Esophagus mucosa (tissue), 1 donor: ENCODE measurements at places on chromosomes 3 and 15. TPM values are rescaled to one million over a fixed set of nuclear protein-coding genes. Genes with fewer than 3 reads are reported as not detected.

The TGM4 gene
- total RNA-seq = not detected

The FGD5 gene
- 2.5 TPM for total RNA-seq

The CRYGS gene
- total RNA-seq = 1.2 TPM

The SCAMP5 gene
- 0.84 TPM for total RNA-seq

- ATAC-seq = peak; percentile 58
Observed at GRCh38 chr3:188006726-188007393, 147.1 kb upstream of the LPP start.

- ATAC-seq = no peak
Observed at GRCh38 chr3:19190602-19191001, 42.3 kb downstream of the KCNH8 start.

DNA sequence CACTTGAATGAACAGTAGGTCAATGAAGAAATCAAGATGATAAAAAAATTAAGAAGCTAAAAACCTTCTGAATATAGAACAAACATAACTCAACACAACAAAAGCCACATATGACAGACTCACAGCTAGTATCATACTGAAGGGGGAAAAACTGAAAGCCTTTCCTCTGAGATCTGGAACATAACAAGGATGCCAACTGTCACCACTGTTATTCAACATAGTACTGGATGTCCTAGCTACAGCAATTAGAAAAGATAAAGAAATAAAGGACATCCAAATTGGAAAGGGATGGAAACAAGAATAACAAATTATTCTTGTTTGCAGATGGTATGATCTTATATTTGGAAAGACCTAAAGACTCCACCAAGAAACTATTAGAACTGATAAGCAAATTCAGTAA lies 60.8 kb downstream of the ILDR1 start:
- no peak for ATAC-seq

GRCh38 chr3:36827133-36827532 lies 62.8 kb upstream of the DCLK3 start:
- no peak for ATAC-seq

GRCh38 chr3:132083583-132084279 lies 48.9 kb upstream of the CPNE4 start:
- peak; percentile 41 for ATAC-seq

DNA sequence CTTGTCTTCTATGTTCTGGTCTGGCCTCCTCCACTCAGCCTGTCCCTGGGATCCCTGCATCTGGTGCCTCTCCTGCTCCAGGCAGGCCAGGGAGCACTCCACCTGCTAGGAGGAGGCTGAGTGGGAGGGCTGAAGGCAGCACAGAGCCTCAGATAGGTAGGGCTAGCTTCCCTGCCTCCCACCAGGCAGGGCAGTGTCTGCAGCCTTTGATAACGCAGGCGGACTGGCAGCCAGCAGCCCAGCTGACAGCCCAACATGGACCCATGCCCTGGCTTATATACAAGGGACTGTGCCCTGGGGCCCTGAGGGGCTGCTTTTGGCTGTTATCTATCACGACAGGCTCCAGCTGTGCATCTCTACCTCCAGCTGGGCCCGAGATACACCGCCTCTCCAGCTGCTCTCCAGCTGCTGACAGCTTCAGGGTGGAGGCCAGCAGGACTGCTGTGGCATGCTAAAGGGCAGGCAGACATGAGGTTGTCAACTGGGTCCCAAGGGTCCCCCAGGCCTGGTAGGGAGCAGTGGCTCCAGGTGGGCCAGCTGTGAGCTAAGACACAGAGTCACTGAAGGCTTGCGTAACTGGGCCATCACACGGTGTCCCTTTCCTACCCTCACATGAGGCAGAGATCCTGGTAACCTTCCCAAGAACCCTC lies 5.2 kb upstream of the CLK3 start:
- ATAC-seq = no peak

GRCh38 chr15:98823012-98823458 lies 174.7 kb downstream of the IGF1R start:
- peak; percentile 73 for ATAC-seq

DNA sequence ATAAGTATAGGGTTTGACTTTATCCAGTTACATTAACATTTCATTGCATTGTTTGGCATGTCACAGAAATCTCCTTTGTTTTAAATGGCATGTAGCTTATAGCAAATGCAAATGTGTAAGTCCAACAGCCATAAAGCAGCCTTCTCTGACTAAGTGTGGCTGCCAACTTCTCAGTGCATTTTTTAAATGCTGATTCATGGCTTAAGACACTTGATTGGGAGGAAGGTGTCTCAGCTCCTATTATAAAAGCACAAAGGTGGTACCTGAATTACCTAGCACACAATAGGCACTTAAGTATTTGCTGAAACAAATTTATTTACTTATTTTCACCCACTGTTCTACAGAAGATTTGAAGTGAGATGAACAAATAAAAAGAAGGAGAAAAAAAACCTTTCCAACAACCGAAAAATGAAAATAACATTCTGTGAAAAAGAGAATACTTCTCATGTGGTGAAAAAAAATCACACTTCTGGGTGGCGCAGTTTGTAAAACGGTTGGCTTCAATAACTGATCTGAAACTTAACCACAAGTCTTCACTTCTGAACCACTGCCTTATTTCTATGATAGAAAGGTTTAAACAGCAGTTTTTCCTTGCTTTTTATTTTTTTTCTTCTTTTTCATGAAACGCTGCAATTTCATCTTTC lies 105.5 kb upstream of the ICE2 start:
- peak; percentile 26 for ATAC-seq

- ATAC-seq = peak; percentile 92
Observed at GRCh38 chr15:83046558-83047127, 20.4 kb downstream of the BTBD1 start.

GRCh38 chr3:59443618-59444293 lies 393.9 kb upstream of the CFAP20DC start:
- peak; percentile 64 for ATAC-seq

GRCh38 chr15:74616366-74616939 lies 817 bp downstream of the CLK3 start:
- peak; percentile 28 for ATAC-seq

- ATAC-seq = peak; percentile 37
Observed at GRCh38 chr15:70231484-70231883, 133.8 kb upstream of the TLE3 start.

DNA sequence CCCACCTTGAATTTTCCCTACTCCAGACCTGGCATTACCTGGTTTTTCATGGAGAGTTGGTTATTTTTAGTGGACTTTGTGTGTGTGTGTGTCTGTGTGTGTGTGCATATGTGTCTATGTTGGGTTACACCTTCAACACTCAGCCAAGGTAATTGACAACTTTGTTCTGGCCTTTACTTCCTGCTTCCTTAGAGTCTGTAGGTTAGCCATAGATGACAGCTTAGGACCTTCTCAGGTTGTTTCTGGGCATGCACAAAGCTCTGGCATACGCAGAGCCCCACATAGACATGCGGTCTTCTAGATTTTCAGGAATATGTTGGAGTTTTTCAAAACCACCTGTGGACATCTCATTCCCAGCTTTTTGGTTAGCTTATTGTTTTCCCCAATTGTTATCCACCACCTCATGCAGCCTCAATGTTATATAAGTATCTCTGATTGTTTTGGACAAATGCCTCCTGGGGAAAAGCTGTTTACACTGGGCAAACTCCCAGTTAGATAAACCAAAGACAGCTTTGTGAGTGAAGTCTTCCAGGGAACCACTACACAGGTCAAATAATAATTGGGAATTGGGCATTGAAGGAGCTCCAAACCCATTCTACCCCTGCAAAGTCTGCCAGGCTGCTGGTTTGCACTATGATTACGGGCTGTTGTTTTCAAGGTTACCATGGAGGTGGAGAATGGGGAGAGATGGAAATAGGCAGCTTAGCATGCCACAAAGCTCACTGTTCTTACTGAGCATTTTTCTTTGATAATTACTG lies 201.2 kb downstream of the ADAMTSL3 start:
- ATAC-seq = no peak

DNA sequence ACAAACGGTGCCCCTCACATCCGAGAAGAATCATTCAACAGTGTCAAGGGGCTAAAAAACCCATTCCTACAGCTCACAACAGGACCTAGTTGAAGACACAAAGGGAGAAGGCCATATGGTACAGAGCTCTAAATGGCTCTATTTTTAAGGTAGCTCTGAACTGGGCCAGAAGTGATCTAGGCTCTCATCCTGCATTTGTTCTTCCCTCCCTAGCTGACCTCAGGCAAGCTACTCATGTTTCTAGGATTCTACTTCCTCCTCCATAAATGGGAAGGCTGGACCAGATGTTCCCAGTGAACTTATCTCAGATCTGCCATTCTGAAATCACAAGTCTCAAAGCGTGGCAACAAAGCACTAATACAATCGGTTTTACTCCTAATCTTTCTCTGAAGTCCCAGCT lies 62.3 kb downstream of the CPNE4 start:
- ATAC-seq = no peak

- peak; percentile 86 for ATAC-seq
Observed at GRCh38 chr3:169365993-169366915, 297.3 kb downstream of the MECOM start.

DNA sequence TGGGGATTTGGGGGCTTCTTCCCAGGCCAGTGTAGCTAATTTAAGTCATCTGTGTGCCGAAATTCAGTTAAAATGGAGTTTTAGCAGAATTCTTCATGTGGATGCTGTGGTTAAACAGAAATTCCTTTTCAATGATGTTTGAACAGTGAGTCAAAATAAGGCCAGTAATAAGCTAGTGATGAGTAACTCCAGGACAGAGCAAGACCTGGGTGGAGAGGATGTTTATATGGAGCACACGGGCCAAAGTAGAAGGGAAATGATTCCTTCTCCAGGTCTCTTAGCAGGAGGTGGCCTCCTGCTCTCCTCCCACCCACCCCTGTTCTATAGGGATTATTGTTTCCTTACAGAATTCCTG lies 31.9 kb upstream of the UACA start:
- peak; percentile 73 for ATAC-seq

DNA sequence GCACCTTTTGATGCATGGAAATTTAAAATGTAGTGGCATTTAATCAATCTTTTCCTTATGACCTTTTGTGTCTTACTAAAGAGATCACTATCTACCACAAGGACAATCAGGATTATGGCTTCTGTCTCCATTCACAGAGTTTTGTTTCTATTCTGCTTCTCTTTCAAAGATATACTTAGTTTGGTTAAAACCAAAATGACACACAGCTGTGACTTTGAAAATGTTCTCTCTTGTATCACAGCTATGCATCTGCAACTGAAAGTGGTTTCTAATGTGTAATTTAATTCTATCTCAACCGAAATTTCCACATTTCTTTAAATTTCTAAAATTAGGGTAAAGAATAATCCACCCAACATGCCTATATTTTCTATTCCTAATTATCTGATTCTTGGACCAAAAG lies 27.7 kb downstream of the HLTF start:
- ATAC-seq = no peak

DNA sequence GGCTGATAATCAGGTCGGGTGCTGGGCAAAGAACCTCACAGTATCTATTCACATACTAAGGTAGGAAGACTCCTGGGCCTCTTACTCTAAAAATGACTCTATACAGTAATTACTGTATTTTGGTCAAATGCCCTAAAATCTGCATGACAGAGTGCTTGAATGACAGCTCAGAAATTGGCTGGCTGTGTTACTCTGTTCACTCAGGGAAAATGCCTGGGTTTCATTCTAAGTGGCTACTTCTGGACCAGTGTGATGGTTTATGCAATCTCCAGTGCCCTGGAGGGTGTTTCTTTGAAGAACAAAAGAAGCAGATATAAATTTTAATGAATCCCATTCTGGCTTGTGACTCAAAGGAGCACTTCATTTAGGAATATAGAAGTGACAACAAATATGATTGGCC lies 2.2 kb downstream of the GABRR3 start:
- ATAC-seq = no peak

DNA sequence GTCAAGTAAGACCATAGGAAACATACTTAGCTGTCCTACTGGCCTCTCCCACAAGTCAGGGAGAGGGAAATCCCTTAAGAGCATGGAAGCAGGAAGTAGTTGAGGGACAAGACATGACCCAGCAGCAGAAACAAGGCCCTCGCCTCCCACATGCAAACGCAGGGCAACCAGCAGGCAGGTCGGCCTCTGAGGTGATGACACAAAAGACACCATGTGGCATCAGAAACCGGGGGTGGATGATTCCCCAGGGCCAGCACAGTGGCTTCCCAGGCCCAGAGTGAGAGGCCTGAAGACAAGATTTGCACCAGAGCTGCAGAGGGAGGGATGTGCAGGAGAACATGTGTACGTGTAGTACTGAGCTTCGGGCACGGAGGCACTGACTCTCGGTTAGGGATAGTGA lies 26.3 kb downstream of the PXYLP1 start:
- ATAC-seq = no peak

DNA sequence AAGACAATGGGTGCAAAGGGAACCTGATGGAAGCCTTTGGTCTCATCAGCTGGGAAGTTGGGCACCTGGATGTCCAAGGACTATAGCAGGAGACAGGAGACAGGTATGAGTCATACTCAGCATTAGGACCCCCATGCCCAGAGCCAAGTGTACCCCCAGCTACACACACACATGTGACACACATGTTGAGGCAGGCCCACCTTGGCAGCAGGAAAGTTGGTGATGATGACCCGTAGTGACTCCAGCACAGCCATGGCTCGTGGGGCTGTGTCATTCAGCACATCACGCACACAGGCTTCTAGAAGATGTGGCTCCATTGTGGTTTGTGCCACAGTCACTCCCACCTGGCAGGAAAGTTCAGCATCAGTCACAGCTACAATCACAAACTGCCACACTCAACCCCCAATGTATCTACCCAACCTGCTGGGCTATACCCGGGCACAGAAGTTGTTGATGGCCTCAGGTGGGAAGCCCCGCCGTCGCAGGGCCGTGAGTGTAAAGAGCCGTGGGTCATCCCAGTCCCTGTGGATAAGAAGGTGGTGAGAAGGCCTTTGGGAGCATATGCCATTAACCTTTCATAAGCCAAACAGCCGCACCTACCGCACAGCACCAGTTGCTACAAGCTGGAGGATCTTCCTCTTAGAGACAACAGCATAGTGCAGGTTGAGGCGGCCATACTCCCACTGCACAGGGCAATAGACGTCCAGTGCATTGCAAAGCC lies 5.2 kb upstream of the QRICH1 start:
- ATAC-seq = no peak

- ATAC-seq = no peak
Observed at GRCh38 chr3:95438274-95438673, 1375.4 kb downstream of the NSUN3 start.
